Keratinocyte (primary cell): ENCODE measurements at places on chromosomes 13 and 19.

GRCh38 chr13:79837741-79838450 lies 356.9 kb downstream of the NDFIP2 start:
- no peak for DNase-seq

DNA sequence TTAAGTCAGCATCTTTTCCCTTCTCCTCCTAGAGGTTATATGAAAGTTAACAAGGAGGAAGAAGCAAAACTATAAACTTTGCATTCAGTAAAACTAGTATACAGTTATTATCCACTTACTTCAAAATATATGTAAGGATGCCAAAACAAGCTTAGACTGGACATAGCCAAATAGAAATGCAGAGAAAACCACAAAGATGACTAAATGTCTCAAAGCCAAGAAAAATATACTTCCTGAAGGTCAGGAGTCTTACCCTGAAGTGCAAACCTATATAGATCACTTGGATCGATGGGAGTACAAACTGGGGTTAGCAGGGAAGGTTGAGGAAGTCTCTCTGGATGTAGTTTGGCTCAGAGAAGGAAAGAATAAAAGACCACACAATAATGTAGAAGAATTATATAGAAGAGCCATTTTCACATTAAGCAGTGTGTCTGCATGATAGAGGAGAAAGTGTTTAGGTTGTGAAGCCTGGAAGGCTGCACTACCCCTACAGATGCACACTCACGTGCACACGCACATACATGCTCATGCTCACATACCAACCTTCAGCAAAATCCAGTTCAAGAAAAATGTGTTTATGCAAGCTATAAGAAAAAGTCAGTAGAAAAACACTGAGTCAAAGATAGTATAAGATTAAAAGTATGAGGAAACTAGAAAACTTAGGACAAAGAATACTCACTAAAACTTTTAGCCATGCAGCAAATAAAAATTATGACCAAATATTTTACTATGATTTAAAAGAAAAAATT lies 112.1 kb upstream of the RXFP2 start:
- DNase-seq = no peak

DNA sequence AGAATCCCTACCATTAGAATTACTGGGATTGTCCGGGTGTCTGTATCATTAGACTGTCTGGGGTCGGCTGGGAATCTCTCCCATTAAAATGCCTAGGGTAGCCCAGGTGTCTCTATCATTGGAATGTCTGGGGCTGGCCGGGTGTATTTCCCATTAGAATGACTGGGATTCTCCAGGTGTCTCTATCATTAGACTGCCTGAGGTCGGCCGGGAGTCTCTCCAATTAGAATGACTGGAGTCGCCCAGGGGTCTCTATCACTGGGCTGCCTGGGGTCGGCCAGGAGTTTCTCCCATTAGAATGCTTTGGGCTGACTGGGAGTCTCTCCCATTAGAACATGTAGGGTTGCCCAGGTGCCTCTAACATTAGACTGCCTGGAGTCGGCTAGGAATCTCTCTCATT lies 1560.7 kb downstream of the UQCRFS1 start:
- DNase-seq = no peak

GRCh38 chr13:74969419-74969818 lies 512.5 kb downstream of the TBC1D4 start:
- no peak for DNase-seq

DNA sequence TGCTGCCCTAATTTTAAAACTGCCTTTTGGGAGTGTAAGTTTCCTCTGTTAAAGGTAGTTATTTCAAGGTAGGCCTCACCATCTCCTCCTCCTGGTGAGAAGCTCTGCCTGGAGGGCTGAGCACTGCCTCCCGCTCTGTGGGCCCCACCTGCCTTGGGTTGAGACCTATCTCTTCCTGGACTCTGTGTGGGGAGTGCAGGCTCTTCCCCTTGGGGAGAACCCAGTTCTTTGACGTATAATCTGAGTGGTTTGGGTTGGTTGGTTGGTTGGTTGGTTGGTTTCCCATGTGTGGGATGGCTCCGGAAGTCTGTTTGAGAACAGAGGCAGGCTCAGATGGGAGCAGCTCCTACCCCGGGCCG lies 39.1 kb downstream of the ACTN4 start:
- DNase-seq = no peak

GRCh38 chr19:56866538-56866937 lies 26.0 kb upstream of the PEG3 start:
- no peak for DNase-seq

GRCh38 chr19:13076787-13077186 lies 25.9 kb downstream of the LYL1 start:
- no peak for DNase-seq

- no peak for DNase-seq
These were observed 14.8 kb downstream of the SMIM7 start for GRCh38 chr19:16645140-16645539.

- no peak for DNase-seq
These were observed 3.5 kb downstream of the SPINT2 start for GRCh38 chr19:38267761-38268483.

GRCh38 chr19:23381114-23381513 lies 14.2 kb downstream of the ZNF91 start:
- no peak for DNase-seq

- no peak for DNase-seq
These were observed at the start of gene GPR18 for GRCh38 chr13:99258210-99258860. GPR18 (minus strand) TSS chr13:99258379; CDS start chr13:99255872, 2,507 bp downstream.

DNA sequence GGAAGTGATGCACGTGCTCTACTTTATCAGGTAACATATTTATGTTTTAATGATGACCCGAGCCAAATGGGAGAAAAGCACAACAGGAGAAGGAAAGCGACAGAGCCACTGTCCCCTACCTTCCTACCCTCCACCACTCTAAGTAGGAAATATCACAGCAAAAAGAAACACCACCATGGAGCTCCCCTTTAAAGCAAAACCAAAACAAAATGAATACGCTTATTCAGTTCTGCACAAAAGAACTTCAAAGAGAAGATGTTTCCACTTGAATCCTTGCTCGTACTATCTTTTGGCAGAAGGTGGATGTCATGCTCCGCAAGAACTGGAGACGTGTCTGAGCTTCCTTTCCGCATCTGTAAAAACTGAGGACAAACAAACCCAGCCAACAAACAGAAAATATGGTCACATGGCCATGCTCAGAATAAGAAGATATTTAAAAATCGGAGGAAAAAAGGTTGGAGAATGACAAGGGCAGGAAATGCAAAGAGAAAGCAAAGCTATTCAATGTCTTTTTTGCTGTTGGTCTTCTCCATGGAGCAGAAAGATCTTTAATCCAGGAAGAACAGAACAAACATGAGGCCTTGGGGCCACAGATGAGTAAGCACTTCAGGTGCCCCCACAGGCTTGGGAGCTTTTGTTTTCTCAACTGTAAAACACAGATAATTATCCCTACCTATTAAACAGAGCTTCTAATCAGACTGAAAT lies 19.5 kb downstream of the N4BP2L1 start:
- DNase-seq = no peak

GRCh38 chr13:78201411-78201810 lies 282.8 kb upstream of the EDNRB start:
- DNase-seq = no peak

DNA sequence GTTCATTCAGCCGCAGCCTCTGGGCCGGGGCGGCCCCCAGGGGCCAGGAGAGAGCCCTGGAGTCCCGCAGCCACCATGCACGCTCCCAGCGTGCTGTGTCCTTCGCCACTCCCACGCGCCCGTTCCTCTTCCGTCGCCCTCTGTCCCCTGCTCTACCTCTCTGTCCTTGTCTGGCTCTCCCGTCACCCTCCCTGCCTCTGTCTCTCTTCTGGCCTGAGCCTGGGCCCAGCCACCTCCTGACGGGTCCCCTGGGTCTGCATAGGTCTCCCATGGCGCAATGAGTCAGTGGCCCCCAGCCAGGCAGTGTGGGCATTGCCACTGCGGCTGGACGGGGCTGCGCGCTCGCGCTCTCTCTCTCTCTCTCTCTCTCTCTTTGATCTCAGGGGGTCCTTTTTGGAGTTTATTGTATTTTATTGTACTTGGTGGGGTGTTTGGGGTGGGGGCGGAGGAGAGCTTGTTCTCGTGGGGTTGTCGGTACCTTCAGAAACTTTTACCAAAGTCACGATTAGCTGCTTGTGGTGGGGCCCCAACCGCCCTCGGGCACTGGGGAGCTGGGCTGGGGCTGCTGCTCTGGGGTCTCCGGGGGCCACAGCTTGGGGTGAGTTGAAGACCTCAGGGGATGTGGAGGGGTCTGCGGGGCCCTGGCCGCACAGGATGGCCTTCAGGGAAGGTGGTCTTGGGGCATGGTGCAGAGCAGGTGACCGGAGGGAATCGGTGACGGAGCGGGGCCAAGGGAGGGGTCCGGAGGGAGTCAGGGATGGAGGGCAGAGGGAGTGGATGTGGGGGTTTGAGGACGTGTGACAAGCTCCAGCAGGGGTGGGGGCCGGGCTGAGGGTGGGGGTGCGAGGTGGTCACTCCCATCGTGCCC lies 1.7 kb upstream of the TGFBR3L start:
- no peak for DNase-seq

GRCh38 chr13:29743201-29743786 lies 107.1 kb downstream of the UBL3 start:
- DNase-seq = no peak

DNA sequence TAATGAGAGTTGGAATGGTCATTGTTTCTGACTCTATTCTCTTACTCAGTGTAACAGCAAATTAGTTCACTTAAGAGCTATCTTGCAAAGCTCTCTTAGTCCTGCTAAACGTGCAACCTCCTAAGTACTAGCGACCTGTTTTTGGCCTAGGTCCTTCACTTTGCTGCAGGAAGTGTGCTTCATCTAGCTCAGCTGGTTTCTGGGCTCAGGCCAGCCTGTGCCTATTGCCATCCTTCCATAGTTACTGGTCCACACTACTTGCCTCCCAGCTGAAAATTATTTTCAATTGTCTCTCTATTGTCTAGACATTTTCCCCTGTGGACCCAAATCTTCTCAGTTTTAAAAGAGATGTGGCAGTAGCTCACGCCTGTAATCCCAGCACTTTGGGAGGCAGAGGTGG lies 561.3 kb downstream of the FGF9 start:
- DNase-seq = no peak

DNA sequence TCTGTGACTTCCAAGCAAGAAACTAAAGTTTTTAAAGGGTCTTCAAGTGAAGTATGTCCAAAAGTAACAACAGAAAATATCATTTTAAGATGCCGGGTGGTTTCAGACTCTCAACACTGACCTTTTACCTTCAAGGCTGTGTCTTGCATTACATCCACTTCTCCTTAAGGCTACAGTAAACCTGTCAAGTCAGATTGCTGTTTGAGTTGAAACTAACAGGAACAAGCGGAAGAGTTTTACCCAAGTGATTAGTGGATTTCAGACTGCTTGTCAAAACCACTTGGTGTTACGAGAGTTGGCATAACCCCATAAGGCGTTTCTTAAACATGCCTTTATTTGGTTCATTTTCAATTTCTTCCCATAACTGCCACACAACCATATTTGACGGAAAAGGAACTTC lies 283.1 kb downstream of the DCT start:
- no peak for DNase-seq

- no peak for DNase-seq
These were observed 17.9 kb upstream of the RFC3 start for GRCh38 chr13:33799950-33800592.

DNA sequence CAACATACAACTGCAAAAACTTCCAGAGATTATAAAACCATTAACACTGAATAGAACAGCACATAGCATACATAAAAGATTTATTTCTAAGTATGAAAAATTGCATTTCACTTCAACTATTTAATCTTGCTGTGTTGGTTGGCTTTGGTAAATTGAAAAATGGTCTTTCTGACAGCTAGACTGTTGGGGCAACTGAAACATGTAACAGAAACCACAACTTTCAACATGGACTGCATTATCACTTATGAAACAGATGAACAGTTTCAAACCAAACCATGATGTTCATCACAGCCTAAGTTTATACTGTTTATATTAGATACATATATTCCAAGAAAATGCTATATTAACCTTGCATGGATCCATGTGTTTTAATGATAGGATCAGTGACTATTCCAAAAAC lies 324.1 kb upstream of the PCDH9 start:
- DNase-seq = no peak

- no peak for DNase-seq
These were observed 10.4 kb upstream of the GPR32 start for GRCh38 chr19:50759886-50760285.

DNA sequence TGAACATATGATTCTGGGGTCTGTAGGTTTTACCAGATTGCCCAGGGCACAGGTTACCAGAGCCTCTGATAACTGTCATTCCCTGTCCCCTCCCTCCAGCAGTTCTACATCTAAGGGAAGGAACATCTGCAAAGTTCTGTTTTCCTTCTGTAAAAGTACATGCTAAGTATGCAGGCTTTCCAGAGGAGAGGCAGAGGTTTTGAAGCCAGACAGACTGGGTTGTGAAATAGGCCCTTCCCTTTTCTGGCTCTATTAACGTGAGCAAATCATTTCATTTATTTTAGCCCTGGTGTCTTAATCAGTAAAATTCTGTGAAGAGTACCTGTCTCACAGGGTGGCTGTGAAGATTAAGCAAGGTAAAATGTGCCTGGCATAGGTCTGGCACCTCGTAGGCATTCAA lies 66.1 kb upstream of the C1QTNF9 start:
- no peak for DNase-seq

DNA sequence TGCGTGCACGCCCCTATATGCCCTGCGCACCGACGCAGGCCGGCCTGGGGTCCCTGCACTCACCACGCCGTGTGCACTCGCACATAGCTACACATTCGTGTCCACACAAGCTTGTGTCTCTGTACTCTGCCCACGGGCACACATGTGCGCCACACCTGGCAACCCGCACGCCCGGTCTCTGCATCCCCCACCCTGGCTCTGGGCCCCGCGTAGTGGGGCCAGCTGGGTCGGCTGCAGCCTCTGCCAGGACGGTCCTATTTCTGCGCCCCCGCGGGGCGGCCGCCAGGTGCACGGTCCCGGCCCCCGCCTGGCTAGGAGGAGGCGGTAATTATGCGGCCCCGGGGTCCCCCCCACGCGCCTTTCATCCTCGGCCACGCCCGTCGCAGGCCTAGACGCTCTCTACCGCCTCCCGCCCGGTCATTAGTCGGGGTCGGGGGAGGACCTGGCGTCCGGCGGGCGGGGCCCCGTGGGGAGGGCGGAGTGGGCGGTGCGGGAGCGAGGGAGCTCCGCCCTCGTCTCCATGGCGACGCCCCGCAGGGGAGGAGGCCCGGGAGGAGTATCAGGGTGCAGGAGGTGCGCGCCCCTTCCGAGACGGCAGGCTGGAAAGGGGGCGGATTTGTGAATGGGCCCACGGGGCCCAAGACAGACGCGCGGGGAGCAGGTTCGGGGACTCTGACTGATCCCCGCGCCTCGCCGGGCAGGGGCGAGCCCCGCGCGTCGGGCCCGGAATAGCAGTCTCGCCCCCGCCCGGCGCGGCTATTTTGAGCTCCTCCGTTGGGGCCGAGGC lies 2.8 kb upstream of the CIRBP start:
- DNase-seq = no peak

DNA sequence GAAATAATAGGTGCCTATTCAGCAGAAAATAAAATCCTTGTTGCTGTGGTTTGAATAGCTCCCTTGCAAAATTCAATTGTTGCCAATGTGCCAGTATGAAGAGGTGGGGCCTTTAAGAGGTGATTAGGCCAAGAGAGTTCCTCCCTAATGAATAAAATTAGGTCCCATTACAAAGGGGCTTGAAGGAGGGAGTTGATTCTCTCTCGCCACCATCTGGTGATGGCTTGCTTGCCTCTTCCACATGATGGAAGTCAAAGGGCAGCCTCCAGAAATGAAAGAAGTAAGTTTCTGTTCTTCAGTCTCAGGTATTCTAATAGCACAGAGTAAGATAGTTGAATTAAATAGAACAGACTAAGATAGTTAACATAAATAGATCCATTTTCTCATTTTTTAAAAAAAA lies 3.0 kb upstream of the EEF1AKMT1 start:
- DNase-seq = no peak
